ENCODE measurements at places on chromosomes 4 and X.

- no peak for DNase-seq
Observed at GRCh38 chr4:38231626-38232025, 271.4 kb downstream of the PTTG2 start.

- DNase-seq, result no peak
Observed at GRCh38 chr4:69811166-69811565, 48.8 kb downstream of the SULT1E1 start.

DNA sequence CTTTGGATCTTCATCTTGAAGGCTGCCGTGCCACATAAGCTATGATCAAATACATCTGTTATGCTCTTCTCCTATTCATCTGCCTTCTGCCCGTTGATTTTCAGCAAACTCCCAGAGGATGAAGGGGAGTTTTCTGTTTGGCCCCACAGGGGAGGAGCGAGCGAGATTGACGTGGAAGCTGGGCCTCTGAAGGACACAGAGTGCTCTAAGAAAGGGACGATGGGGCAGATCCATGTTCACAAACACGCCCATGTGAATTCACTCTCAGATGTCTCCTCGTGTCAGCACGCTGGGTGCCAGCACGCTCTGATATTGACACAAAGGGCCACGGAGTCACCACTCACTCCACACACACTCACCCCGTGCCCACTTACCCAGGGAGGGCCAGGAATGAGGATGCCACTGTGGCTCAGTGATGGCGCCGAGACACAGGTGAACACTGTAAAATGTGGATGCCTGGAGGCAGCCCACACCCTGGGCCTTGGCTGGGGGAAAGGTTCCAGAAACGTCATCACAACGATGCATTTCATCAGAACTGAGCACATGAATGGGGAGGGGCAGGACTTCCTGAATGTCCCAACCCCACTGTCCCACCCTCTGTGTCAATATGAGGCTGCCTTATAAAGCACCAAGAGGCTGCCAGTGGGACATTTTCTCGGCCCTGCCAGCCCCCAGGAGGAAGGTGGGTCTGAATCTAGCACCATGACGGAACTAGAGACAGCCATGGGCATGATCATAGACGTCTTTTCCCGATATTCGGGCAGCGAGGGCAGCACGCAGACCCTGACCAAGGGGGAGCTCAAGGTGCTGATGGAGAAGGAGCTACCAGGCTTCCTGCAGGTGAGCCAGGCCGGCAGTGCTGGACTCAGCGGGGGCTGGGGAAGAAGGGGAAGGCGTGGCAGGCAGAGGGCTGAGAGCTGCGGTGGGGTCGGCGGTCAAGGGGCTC lies at the start of gene S100P:
Gene S100P (plus strand): TSS at position 648 of the 946 bp plus-strand sequence. CDS start 55 bp downstream, at position 703.
- no peak for DNase-seq

DNA sequence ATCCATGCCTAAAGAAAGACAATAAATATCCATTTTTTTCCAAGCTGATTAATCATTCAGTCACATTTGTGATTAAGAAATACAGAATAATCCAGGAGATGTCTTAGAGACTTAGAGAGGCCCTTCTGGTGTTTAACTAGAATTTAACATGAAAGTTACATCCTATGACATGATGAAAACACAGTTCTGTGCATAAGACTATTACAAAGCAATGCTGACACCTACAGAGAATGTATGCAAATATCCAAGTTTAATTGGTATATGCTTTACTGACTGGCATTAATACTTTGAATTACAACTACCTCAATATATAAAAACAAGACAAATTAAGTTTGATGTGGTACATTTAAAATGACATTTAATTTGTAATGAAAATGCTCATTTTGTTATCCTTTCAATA lies 17.8 kb upstream of the TLL1 start:
- DNase-seq, result no peak

DNA sequence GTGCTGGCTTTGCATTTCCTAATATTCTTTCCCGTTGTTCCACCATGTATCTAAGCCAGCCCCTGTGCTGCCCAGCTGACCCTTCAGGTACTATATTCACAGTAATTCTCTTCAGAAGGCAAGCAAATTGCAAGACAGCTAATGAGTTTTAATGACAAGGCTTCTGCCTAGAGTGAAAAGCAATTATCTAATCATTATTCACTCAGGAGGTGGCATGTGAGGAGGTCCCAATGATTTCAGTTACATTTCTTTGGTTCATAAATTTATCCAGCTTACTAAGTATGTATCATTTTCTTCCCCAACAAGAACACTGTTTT lies 123.0 kb downstream of the RASGEF1B start:
- DNase-seq, result no peak

DNA sequence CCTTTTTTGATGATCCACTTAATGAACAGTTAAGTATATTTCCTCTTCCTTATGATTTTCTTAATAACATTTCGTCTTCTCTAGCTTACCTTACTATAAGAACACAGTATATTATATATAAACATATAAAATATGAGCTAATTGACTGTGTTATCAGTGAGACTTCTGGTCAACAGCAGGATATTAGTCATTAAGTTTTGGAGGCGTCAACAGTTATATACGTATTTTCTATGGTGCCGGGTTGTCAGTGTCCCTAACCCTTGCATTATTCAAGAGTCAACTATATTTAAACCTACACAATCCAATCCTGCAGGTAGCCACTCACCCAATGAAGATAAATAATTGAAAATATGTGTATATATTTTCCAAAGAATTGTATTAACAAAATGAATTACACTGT lies 88.0 kb downstream of the NR3C2 start:
- no peak for DNase-seq

DNA sequence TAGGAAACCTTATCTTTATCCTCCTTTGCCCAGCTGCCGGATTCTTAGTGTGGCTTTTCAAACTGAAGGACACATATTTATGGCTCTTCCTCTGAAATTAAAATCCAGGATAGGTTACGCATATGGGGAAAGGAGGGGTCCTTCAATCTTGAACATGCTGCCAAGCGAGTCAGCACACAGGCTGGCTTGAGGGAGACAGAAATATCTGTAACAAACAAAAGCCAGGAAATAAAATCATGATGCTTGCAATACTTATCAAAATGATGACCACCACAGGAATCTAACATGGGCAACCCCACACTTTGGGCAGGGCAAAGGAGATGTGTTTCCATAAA lies 196.4 kb upstream of the LDB2 start:
- DNase-seq, result no peak

DNA sequence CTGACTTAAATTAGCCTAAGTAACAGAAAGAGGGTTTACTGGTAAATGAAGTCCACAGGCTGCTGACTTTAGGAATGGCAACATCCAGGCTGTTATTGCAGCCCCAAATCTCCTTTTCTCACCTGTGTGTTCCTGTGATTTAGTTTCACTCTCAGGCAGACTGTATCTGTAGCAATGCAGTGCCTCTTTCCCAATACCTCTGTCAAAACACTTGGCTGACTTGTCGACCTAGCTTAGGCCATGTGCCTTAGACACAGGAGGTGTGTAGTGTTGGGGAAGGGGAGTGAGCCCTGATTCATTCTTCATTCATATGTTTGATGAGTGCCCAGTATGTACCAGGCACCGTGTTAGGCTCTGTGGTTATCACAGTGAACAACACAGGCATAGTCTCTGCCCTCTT lies 46.9 kb downstream of the JADE3 start:
- DNase-seq, result no peak

GRCh38 chr4:123286903-123287466 lies 109.6 kb upstream of the SPRY1 start:
- no peak for DNase-seq

GRCh38 chr4:139209470-139210063 lies 32.5 kb upstream of the ELF2 start:
- no peak for DNase-seq

DNA sequence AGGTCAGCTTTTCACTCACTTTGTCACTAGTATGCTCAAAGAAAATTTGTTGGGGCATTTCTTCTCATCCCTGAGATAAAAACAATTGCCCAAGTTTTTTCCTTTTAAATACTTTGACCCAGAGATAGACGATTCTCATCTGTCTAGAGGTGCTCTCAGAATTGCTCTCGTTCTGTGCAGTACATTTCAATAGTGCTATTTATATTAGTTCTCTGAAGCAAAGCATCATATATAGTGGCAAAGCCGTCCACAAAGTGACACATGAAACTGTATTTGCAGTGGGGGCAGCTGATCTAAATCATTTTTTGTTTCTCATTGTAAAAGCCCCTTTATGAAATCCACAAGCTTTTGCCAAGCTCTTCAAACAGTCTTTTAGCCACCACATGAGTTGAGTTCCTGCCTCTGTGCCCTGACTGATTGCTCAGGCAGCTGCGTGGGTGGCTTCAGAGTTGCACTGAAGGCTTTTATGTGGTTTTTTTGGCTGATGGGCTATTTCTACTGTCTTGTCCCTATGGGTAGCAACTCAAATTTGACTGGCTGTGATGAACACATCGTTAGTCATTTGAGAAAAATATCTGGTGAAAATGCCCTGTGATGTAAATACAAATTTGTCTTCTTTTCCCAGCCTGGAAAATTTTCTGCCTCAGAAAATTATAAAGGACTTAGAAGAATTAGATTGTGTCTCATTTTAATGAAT lies 119.1 kb upstream of the OTUD4 start:
- no peak for DNase-seq

- DNase-seq, result no peak
Observed at GRCh38 chr4:118849867-118850487, 14.1 kb upstream of the SEC24D start.

DNA sequence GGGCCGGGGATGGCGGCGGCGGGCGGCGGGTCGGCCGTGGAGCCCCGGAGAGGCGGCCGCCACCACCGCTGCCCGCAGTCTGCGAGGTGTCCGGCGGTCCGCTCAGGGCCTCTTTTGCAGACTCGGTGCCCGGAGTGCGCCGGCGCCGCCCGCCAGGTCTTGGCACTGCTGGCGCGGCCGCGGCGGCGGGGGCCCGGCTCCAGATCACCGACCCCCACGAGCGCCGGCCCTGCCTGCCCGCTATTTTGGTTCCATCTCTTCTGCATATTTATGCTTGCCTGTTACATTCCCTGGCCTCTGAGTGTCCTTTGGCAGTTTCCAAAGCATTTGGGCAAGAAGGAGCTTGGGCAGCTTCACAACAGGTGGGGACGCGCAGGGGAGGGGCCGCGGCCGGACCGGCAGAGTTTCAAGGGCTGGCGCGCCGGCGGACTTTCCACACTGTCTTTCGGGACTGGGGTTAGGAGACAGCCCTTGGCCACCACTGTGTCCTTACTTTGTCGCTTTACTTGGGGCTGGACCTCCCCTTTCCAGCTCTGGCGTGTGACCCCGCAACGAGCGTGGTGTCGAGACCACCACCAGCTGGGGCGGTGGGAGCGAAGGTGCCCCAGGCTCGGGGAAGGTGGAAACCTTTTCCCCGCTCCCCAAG lies 668 bp upstream of the TAPT1 start:
- no peak for DNase-seq

GRCh38 chr4:26069218-26069617 lies 155.2 kb downstream of the SMIM20 start:
- DNase-seq, result no peak

DNA sequence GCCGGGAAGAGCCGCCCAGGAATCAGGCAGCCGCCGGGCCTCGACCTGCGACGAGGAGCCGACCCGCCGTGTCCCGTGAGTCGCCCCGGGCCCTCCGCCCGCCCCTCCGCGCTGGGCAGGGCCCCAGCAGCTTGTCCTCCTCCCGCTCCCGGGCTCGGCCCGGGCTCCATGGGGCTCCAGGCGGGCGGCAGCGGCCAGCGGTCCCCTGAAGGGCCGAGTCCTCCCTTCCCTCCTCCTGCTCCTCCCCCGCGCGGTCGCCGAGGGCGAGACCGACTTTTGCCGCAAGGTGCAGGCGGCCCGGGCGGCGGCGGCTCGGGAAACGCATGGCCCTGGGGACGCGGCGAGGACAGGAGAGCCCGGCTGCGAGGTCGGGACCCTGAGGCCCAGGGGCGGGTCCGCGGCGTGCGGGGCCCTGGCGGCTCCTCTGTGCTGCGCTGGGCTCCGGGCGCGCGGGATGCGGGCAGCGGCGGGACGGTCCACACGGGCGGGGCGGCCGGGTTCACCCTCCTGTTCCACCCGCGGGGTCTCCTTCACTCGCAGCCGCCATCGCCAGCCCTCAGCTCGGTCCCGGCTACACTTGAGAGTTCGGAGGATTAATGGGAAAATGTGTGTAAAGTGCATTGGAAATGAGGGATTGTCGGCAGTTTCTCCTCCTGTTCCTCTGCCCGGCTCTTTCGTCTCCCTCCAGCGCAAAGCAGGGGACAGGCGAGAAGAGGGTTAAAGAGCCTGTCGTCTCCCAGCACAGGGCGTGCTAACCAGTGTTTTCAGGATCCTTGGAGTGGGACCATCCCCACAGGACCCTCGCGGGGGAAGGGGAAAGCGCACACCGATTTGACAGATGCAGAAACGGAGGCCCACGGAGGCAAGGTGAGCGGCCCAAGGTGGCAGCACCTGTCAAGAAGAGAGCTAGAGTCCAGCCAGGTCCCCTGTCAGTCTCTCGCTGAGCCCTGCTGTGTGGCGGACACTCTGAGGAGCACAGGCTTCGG lies 16.6 kb upstream of the ZNF718 start:
- no peak for DNase-seq

- DNase-seq, result no peak
Observed at GRCh38 chr4:31714238-31714637, 994.1 kb downstream of the PCDH7 start.

- no peak for DNase-seq
Observed at GRCh38 chr4:87930629-87931028, 44.9 kb upstream of the SPP1 start.

- no peak for DNase-seq
Observed at GRCh38 chr4:132982151-132982550, 166.9 kb upstream of the PCDH10 start.

DNA sequence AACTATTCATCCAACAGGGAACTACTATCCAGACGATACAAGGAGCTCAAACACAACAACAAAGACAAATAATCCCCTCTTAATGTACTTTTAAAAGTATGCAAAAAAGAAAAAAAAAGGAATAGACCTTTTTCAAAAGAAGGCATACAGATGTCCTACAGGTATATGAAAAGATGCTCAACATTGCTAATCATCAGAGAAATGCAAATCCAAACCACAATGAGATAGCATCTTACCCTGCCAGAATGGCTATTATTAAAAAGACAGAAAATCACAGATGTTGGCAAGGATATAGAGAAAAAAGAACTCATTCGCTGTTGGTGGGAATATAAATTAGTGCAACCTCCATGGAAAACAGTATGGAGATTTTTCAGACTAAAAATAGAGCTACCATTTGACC lies 67.1 kb upstream of the ENPP6 start:
- no peak for DNase-seq

DNA sequence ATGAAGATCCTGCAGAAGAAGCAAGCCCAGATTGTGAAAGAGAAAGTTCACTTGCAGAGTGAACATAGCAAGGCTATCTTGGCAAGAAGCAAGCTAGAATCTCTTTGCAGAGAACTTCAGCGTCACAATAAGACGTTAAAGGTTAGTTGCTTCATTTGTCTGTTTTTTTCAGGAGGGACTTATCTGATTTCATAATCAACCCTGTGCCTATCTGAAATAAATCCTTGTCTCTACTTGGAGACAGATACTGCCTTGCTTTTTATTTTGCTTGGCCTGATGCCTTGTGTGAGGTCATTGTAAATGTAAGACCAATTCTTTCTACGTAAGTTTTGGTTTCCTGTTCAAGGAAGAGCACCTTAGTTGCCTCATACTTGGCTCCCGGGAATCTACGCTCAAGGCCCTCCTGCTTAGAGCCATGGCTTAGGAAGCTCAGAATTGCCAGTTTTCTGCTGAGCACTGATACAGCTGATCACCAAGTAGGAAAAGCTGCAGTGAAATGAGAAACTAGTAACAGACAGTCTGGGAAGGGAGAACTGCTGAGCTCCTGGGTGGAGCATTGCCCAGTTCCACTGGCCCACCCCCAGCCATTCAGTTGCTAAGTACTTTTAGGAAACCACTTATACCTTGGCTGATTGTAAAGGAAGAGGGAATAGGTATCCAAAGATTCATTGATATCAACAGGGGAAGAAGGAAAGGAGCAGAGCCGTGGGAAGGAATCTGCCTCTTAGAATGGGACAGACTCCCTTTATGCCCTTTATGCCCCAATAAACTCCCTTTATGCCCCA lies 41.8 kb downstream of the RBBP7 start:
- DNase-seq, result no peak

All from SHP77 (cell line).